ENCODE measurements at places on chromosomes 6 and 20.
A peak's percentile ranks its signal among the peaks of the same experiment; 100 is the strongest.

- peak; percentile 19 for DNase-seq
Measured at GRCh38 chr6:25889877-25890853, 16.1 kb upstream of the SLC17A3 start.

DNA sequence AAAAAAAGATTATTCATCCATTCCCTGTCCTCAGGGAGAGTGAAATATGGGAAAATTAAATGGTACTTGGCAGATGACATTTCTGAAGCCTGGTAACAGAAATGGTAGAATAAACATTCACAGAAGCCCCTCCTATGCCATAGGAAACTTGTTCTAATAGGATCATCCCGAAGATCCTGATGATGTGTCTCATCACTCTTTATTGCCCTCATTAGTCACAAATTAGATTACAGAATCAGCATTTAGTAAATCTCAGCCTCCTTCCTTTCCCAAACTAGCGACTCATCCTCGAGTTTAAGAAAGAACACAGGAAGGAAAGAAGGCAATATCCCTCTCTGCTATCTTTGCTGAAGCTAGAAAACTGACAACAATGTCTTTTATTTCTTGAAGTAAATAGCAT is 154.4 kb downstream of the TMEM200A start:
- DNase-seq, result no peak

DNA sequence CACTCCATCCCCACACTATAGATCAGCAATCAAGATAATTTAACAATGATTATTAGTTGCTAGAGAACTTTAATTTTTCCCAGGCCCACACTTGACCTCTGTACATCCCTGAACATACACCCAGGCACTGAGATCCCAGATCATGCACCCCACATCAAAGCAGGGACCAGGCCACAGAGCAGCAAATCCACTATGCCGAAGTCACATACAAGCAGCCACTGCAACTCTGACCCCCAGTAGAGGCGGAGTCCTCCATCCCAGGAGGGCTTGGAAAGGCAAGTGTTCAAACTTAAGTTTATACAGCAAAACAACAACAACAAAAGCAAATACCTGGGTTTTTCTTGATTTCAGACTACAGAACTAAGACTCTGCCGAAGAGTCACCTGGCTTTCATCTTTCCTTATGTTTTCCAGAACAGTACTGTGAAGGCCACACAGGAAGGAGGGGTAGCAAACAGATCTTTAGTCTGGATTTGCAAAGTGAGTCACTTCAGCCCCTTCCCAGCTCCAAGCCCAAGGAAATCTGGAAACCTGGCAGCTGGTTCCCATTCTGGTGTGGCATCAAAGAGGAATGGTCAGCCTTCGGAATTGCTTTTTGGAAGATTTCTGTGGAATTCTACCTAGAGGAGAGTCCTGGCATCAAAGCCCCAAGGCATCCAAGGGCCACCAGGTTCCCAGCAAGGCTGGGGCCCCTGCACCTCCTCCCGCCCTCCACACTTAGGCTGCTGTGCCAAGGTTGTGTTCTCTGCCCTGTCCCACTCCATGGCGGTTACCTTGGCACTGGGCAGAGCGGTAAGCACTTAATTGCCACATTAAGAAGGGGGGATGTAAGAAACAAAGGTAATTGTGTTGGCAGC is 7.3 kb downstream of the JAG1 start:
- no peak for DNase-seq

GRCh38 chr6:124069230-124069950 is 265.7 kb downstream of the NKAIN2 start:
- no peak for DNase-seq

GRCh38 chr6:52725535-52726192 is 37.6 kb downstream of the GSTA2 start:
- no peak for DNase-seq

- no peak for DNase-seq
Measured at GRCh38 chr6:106959985-106960384, 14.5 kb downstream of the CD24 start.

DNA sequence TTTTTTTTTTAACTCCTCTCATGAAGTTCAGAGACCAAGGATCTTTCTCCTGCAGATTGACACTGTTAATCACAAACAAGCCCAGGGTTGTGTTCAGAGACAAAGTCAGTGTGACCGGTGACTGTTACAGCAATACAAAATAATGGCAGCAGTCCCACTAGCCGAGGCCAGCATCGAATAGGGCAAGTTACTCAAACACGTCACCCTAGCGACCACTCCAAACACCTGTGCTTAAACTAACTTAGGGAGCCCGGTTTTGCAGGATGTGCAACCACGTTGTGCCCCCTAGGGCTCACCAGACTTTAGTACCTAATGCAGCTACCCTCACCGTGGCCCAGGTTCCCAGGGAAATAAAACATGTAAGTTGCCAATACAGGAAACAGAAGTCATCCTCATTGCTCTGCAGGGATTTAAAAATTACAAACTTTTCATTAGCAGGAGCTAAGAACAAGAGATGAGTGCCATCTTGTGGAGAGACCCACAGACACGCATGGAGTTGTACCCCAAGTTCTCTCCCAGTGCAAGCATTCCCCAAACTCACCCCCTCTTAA is 38.1 kb downstream of the FAM50B start:
- no peak for DNase-seq

- no peak for DNase-seq
Measured at GRCh38 chr6:121465101-121465500, 29.7 kb downstream of the GJA1 start.

GRCh38 chr6:85865420-85866369 is 223.0 kb upstream of the SYNCRIP start:
- peak; percentile 29 for DNase-seq

DNA sequence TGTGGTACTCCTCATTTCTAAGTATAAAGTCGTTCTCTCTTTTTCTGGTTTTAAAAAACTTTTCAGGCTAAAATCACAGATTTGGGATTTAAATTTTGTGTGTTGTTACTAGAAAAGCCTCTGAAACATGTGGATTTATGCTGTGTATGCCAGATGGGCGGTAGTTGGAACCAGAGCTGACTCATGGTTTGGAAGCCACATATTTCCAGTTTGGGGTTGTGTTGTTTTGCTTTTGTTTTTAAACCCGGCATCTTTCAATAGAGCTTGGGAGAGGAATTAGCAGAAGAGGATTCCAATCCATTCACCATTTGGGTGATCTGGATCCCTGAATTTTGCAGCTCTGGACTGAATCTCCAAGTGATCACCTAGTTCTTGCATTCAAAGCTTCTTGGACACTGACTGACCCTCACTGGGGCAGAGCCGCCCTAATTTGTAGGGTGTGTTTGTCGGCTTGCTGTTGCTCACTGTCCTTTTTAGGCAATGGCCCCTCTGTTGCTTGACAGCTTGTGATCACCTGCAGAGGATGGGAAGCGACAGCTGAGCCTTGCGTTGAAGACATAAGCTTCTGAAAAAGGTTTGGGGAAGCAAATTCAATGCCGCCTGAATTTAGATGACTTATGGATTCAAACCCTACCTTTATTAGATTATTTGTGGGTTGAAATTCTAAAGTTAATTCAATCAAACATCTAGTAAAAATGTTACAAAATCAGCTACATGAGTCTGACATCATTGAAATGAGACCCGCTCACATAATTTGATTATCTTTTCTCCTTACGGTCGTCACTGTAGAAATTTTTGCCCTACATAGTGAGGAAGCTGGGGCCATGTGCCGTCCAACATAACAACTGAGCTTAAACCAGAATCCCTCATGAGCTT is 79.9 kb upstream of the CD83 start:
- peak; percentile 76 for DNase-seq

DNA sequence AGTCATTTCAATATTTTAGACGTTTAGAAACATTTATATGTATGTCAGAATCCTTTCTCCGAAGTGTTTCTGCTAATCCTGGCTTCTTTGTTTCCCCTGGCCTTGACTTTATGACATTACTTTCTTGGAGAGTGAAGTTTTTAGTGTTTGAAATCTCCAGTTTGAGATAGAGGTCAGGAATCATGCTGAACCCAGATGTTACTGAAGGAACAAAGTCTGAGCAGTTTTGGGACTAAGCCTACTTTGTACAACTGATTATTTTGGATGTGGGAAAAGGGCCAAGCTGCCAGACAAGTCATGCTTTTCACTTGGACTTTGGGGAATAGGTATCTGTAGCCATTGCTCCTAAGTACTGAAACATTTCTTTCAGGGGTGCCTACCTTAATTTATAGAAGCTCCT is 2.3 kb downstream of the RNF144B start:
- DNase-seq, result peak; percentile 17

GRCh38 chr6:41777551-41778285 is 2.0 kb downstream of the FRS3 start:
- DNase-seq, result no peak

DNA sequence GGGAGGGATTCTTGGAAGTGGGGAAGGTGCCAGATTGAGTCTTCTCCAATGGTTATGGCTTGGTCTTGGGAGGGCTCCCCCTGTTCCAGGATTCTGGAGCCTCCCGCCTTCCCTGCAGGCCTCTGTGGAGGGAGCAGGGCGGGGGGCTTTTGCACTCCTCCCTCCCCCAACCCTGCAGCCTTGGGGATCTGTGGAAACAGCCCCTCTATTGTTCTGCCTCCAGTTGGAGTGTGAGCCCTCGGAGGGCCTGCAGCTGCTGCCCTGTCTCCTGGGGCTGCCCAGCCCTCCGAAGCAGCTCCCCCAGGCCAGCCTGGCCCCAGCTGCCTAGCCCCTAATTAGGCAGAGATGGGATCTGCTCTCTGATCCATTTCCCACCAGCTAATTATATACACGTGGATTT is 14.7 kb downstream of the FAM110A start:
- no peak for DNase-seq

DNA sequence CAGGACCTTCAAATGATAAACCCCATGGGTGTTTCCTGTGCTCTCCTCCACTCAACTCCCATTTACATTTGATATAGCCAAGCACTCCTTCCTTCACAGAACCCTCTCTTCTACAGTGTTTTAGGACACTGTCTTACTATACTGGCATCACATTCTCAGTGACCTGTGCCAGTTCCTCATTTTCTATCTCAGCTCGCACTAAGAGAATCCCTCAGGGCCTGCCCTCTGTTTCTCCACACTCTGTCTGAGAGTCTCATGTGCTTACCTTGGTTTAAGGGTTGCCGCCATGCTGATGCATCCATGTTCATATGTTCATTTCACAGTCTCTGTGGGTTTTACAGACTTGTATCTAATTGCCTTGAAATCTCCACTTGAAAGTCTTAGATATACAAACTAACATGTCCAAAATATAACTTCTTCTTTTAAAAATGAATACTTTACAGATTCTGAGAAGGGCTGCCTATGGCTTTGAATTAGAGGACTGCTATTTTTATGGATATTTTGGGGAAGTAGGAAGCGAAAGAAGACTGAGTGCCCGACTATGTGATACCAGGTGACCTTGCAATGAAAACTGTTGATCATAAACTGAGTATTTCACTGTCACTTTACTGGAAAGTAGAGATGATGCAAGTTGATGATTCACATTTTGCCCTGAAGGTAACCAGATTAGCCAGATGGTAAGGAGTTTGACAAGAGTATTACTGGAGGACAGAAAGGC is 153.1 kb upstream of the SIM1 start:
- no peak for DNase-seq

DNA sequence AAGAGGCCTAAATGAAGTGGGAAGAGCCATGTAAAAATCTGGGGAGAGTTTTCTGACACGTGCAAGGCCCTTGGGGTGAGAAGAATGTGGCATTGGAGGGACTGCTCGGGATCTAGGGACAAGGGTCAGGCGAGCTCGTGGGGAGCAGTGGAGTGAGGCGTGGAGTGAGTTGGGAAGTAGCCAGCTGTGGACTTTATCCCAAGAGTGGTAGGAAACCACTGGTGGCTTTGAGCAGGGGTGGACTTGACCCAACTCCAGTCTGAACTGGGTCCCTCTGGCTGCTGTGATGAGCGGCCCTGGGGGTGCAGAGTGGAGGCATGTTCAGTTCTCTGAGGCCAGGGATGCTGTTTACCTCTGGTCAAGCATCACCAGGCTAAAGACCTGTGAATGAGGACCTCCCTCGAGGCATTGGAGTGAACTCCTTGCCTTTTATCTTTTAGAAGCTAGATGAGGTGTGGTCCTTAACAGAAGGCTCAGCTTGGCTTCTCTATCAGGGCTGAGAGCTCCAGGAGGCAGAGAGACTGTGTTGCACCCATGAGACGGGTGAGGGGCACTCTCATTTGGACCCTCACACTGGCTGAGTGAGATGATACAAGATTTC is 20.6 kb downstream of the SLC22A1 start:
- DNase-seq, result no peak

- no peak for DNase-seq
Measured at GRCh38 chr6:140968062-140968461, 1164.7 kb upstream of the GJE1 start.

- DNase-seq, result no peak
Measured at GRCh38 chr20:11080010-11080409, 406.2 kb upstream of the JAG1 start.

- peak; percentile 16 for DNase-seq
Measured at GRCh38 chr20:25984933-25985332, 288.3 kb upstream of the ZNF337 start.

DNA sequence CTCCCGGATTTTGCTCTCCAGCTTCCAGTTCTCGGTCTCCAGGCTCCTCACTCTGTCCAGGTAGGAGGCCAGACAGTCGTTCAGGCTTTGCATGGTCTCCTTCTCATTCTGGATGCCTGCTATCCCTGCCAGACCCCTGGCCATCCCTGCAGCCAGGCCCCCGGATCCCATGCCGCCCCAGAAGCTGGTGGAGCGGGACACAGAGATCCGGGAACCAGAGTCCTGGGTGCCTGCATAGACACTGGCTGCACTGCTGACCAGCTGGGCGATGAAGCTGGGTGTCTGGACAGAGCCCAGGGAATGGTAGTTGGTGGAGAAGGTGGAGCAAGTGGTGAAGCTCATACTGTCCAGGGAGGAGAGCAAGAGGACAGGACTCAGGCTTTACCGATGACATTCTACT is 2.9 kb upstream of the CALHM6 start:
- DNase-seq, result no peak

DNA sequence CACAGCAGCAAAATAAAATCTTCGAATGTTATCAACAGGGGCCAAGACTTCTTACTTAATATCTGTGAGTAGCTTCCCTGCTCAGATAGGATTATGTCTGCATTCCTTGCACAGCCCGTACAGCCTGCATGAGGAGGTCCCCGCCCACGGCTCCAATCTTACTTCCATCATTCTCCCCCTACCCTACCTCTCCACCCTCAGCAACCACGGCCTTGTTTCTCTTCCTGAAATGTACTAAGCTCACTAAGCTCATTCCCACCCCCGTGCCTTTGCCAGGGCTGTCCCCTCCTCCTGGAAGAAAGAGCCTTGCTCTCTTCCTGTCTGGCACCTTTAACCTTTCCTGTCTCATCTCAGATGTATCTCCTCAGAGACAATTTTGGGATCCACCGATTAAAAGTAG is 120.4 kb downstream of the BCAS1 start:
- DNase-seq, result no peak

DNA sequence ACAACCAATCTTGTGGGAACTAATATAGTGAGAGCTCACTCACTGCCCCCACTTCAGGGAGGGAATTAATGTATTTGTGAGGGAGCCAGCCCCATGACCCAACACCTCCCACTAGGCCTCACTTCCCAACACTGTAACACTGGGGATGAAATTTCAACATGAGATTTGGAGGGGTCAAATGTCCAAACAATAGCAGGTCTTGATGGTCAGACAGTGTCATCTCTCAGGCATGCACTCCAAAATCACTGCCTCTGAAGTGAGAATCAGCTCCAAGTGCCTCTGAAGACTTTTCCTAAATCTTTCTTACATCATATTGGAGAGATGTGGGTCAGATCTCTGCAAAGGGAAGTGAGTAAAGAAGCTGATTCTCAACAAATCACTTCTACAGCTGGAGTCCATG is 13.8 kb upstream of the SAYSD1 start:
- DNase-seq, result no peak

- no peak for DNase-seq
Measured at GRCh38 chr20:8012724-8013123, 6.8 kb downstream of the TMX4 start.

Data from HFF-Myc (cell line).